ENCODE measurements at places on chromosomes 7 and 10. TPM values are rescaled to one million over a fixed set of nuclear protein-coding genes. Genes with fewer than 3 reads are reported as not detected.

- DNase-seq, result no peak
Measured at GRCh38 chr10:79387466-79387973, 40.3 kb downstream of the PPIF start.

- no peak for DNase-seq
Measured at GRCh38 chr7:38198366-38198765, 20.3 kb downstream of the STARD3NL start.

DNA sequence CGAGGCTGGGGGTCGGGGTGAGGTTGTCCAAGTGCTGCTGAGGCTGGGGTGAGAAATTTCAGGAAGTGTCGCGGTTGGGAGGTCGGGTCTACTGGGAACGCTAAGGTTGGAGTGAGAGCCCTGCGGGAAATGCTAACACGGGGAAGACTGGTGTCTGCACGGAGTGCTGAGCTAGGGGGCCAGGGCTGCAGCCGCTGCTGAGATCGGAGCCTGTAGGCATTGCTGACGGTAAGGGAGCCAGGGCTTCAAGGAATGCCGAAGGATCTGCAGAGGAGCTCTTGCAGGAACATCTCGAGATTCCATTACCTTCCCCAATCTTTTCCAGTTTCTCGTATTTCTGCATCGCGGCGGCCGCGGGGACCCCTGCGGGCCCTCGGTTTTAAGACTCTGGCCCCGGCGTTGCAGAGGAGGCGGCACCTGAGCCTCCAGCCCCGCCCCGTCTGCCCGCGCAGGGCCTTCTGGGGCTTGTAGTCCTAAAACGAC is at the start of gene CDK5:
TSS of gene CDK5 (minus strand) at position 392 of the 483 bp plus-strand sequence. CDS start at position 343, 49 bp downstream.
- DNase-seq, result no peak

DNA sequence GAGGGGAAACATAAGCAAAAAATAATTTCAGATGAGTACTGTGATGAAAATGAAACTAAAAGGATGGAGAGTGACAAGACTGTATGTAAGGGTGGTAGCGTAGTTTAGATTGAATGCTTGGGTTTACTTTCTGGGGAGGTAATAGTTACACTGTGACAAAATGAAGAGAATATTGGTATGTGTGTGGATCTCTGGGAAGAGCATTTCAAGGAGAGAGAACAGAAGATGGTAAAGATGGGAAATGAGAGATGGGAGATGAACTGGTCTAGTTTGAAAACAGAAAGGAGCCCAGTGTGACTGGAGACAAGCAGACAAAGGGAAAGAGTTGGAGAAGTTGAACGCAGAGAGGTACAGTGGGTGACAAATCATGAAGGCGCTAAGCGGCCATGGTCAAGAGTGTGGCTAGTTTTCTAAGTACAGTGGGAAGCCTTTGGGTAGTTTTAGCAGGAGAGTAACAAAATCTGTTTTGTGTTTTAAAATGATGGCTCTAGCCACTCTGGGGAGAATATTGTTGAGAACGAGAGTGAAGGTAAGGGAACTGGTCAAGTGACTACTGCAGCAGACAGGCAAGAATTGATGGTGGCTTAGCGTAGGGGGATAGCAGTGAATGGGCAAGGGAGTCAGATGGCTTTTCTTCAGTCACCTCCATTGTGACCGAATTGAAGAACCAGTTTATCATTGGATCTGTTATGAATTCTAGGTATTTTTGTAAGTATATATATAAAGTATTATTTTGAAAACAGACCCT is 22.6 kb downstream of the PALS2 start:
- no peak for DNase-seq

GRCh38 chr10:82091413-82091812 is 216.4 kb downstream of the NRG3 start:
- no peak for DNase-seq

- no peak for DNase-seq
Measured at GRCh38 chr7:39430909-39431641, 135.1 kb upstream of the YAE1 start.

- no peak for DNase-seq
Measured at GRCh38 chr7:30950197-30950596, 13.6 kb upstream of the GHRHR start.

GRCh38 chr10:123301077-123301857 is 147.1 kb downstream of the BUB3 start:
- DNase-seq, result no peak

DNA sequence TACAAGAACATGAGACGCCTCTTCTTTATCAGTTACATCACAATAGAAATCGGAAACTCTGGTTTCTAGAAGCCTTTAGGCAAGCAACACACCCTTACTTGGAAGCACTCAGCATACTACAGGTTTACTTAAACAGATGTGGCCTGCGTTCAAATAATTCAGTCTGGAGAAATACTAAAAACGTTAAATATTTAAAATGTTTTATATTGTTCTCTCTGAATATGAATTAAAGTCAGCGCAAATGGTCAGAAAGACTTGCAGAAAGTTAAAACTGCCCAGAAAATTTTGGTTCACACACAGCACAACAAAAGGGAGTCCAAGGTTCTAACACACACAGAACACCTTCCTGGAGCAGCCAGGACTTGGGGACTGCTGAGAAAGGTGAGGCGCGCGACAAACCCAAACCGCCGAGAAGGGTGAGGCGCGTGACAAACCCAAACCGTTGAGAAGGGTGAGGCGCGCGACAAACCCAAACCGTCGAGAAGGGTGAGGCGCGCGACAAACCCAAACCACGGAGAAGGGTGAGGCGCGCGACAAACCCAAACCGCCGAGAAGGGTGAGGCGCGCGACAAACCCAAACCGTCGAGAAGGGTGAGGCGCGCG is 25.8 kb downstream of the ESYT2 start:
- no peak for DNase-seq

DNA sequence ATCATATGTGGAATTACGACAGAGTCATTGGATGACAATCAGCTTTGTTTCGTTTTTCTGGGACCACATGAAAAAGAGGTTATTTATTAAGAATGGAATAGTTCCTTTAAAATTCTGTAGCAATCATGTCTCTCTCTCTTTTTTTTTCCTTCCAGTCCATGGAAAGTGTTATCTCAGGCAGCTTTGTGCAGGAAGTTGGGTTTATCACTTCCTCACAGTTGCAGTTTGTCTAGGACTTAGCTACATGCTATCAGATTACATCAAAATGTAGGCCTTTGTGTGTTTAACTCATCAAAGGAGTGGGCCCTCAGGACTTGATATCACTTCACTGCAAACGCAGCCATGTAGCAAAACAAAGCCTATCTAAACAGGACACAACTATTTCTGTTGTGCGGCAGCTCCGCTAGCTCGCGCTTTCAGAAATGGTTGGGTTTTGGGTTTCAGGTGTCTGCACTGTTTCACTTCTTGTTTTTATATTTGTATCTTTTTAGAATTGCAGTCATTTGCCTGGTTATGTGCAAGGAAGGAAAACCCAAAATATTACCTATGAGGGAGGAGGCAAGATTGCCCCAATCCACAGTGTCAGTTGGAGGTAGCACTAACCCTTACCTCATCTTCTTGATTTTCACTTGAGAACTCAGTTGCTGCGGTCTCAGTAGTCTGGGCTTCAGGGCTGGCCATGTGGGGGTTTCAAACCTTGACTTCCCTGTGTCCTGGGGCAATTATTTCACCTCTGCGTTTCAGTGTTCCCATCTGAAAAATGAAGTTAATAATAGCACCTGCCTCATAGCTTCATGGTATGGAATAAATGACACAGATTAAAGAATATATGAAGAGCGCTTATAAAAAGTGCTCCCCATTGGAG is 66.7 kb downstream of the HHEX start:
- peak; percentile 92 for DNase-seq

DNA sequence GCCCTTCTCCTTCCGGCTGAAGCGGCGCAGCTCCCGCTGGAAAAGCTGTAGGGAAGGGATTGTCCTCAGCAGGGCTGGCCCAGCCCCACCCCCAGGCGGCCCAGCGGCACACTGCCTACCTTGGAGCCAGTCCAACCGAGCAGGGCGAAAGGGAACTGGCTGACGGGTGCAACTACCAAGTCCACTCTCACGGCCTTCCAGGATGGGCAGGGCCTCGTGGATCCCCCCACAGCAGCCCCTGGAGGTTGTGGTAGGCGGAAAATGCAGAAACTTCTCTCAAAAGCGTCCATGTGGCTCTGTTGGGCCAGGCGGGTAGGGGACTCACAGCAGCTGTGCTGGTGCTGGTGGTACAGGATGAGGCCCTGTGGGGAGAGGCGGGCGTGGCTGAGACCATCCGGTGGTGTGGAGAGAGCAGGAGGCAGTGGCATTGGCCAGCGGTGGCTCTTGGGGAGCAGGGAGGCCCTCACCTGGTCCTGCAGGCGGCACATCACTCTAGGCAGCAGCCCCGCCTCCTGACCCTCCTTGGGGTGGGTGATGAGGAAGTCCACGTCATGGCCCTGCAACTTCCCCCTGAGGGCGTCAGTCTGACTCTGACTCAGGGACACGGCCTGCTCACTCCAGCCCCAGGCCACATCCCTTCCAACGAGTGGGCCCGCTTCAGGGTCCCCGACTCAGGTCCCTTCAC is 8.4 kb upstream of the PGAM2 start:
- DNase-seq, result no peak

DNA sequence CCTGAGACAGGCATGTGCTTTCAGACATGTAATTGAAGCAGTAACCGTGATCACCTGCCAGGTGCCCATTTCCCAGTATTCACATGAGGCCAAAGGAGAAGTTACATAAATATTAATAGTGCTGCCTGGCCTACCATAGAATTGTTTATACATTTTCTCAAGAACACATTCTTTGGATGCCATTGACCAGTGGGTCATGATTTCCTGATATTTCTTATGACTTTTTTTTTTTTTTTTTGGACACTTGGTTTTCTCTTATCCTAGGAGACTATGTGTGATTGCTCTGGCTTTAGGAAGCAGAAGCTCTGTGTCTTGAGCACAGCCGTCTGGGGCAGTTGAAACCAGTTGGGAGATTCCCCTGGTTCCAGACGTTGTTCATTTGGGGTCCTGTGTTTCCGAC is 143.9 kb upstream of the NPS start:
- DNase-seq, result no peak

DNA sequence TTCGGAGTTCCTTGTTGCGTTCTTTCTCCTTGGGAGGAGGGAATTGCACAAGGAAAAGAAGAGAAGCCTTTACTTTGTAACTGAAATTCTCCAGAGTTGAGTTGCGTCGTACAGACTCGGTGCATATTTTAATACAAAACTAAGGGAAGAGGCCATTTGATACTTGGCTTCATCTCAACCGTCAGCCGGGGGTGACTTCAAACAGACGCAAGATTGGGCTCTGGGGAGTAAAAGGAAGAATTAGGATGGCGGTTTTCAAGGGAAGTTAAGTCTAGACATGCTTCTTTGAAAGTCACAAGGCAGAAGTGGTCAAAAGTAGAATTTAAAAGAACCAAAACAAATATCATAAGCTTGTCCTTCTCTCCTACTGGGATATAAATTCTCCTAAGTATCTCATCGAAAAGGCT is 1.6 kb downstream of the PRR15 start:
- DNase-seq, result no peak

- DNase-seq, result no peak
Measured at GRCh38 chr10:22599048-22599561, 115.3 kb downstream of the PIP4K2A start.

- no peak for DNase-seq
Measured at GRCh38 chr10:80700252-80700651, 162.6 kb downstream of the SH2D4B start.

GRCh38 chr10:74051736-74052342 is 53.9 kb downstream of the VCL start:
- no peak for DNase-seq

- DNase-seq, result no peak
Measured at GRCh38 chr7:129493555-129493954, 8.8 kb upstream of the SMKR1 start.

DNA sequence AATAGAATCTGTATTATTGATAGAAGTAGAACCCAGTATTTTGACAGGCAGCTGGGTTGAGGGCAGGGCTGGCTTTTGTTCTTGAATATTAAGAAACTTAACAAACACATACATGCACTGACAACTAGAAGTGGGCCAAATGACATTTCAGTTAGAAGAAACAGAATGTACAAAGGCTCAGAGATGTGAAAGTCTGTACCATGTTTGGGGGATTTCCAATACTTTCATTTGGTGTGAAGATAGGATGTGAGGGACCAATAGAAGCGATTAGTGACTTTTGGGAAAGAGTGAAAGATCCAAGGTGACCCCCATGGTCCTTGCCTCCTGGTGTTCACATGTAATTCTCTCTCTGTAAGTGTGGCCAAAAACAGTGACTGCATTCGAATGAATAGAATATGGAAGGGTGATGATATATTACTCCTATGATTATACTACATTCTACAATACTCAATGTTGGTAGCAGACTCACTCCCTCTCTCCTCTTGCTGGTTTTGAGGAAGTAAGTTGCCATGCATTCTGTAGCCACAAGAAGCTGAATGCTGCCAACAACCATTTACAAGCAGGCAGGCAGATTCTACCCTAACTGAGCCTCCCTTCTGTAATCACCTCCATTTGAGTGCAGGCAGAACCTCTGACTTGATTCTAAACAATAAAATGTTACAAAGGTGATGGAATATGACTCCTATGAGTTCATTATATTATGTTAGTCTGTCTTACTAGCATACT is 151.4 kb downstream of the TMEM168 start:
- no peak for DNase-seq

- DNase-seq, result no peak
Measured at GRCh38 chr10:92079003-92079402, 155.4 kb downstream of the BTAF1 start.

DNA sequence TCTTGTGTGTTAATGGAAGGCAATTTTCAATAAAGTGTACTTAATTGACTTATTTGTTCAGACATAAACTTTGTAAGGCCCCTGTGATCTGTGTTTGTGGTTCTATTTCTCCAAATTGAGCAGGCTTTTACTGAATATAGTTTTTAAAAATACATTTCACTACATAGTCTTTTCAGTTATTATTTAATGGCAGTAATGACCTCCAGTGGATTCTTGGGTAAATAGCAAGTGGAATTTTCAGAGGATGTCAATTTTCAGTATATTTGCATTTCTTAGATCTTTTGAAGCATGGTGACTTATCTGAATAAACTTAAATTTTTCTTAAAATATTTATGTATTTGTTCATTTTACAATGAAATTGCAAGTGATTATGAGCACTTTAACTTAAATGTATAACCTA is 203.1 kb upstream of the PCLO start:
- no peak for DNase-seq

DNA sequence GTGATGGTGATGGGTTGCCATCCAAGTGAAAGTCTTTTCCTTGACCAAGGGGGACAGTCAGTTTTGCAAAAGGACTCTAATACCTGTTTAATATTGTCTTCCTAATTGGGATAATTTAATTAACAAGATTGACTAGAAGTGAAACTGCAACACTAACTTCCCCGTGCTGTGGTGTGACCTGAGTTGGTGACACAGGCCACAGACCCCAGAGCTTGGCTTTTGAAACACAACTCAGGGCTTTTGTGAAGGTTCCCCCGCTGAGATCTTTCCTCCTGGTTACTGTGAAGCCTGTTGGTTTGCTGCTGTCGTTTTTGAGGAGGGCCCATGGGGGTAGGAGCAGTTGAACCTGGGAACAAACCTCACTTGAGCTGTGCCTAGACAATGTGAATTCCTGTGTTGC is 6.9 kb downstream of the PPIF start:
- no peak for DNase-seq

The RAPGEF5 gene
- polyA plus RNA-seq, result 17.1 TPM

The SFRP5 gene
- polyA plus RNA-seq, result 0.32 TPM

The GNAT3 gene
- not detected for polyA plus RNA-seq

The TRIP6 gene
- 0.30 TPM for polyA plus RNA-seq

The SGPL1 gene
- polyA plus RNA-seq, result 17.6 TPM

The TMEM270 gene
- not detected for polyA plus RNA-seq
